Fibroblast of lung (primary cell): ENCODE measurements at places on chromosomes 2 and 18. TPM values are rescaled to one million over a fixed set of nuclear protein-coding genes. Genes with fewer than 3 reads are reported as not detected.

ACTR3 gene
- total RNA-seq, result 120 and 177 TPM in 2 replicates

MOGAT1 gene
- total RNA-seq, result not detected in 2 replicates

C1QL2 gene
- not detected in 2 replicates for total RNA-seq

ZSWIM2 gene
- total RNA-seq, result under 0.01 TPM in 1 of 2 replicates, not detected in the other

L3MBTL4 gene
- total RNA-seq, result 0.33 and 1.3 TPM in 2 replicates

HOXD4 gene
- not detected in 2 replicates for total RNA-seq

FKBP1B gene
- total RNA-seq, result 4.9 and 12.1 TPM in 2 replicates

UBE2F gene
- 37.8 and 53.7 TPM in 2 replicates for total RNA-seq

CABYR gene
- total RNA-seq, result 5.6 and 14.0 TPM in 2 replicates

LOXL3 gene
- total RNA-seq, result 12.6 and 26.4 TPM in 2 replicates

CENPO gene
- 3.3 and 9.1 TPM in 2 replicates for total RNA-seq

RGPD3 gene
- total RNA-seq, result 0.17 and 0.26 TPM in 2 replicates

GNLY gene
- under 0.01 TPM in 1 of 2 replicates, not detected in the other for total RNA-seq
